ENCODE measurements at places on chromosomes 4 and X.

GRCh38 chr4:75002381-75002780, 69.5 kb downstream of the PARM1 start:
- DNase-seq, result no peak

GRCh38 chrX:81390237-81390636, 188.3 kb downstream of the SH3BGRL start:
- DNase-seq, result no peak

- no peak for DNase-seq
These were observed 721.0 kb upstream of the NDST4 start for GRCh38 chr4:115834441-115834840.

DNA sequence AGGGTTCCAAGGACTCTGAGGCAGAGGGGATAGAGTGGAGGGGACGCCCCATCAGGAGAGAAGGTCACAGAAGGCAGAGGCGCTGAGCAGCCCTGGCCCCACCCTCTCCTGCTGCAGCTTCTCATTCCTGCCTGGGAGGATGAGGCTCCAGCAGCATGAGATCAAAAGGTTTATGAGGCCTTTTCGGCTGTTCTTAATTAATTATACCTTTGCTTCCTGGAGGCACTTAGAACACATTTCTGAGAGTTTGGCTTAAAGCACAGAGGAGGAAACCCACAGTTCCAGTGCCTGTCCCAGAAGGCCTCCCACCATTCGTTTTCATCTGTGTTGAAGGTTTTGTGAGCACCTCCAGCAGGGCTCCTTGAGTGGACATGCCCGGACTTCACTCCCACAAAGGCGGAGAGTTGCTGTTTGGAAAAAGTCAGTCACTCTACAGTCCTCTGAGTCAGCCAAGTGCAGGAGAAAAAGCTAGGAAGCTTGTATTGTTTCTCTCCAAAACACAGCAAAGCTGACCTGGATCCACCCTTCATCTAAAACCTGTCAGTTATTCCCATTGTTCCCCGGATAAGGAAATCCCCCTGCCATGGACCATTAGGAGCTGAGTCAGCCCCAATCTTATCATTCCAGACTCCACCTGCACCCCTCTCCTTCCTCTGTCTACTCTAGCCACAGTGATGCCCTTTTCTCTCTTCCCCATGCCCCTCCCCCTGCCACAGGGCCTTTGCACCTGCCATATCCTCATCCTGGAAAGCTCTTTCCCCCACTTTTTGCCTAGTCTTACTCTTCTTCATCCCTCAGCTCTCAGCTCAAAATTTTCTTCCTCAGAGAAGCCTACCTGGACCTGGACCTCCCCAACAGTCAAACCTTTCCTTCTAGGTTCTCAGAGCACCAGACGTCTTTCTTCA, 276.8 kb downstream of the FBXW7 start:
- no peak for DNase-seq

GRCh38 chr4:125529071-125529470, 214.3 kb downstream of the FAT4 start:
- no peak for DNase-seq

DNA sequence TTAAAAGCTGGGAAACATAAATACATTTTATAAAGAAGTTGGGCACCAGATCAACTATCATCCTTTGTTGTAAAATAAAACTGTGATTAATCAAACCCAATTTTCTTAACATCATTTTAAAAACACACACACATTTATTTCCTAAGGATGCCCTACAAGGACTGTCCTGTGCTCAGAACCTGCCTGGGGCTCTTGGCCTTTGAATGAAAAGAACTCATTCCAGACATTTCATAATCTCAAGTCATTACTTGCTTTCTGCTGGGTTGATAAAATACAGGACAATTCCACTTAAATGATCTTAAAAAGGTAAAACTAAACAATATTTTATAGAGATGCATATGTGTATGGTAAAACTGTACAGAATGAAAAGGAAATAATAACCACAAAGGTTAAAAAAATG, 2.8 kb downstream of the SH3D19 start:
- no peak for DNase-seq

GRCh38 chrX:135256923-135257322, 5.1 kb downstream of the ETDA start:
- no peak for DNase-seq

- no peak for DNase-seq
These were observed 753.7 kb upstream of the AMOT start for GRCh38 chrX:113594123-113594841.

GRCh38 chr4:78237360-78237759, 180.2 kb downstream of the FRAS1 start:
- DNase-seq, result no peak

GRCh38 chr4:112895811-112896608, 153.4 kb upstream of the ANK2 start:
- no peak for DNase-seq

Measured in anterior cingulate cortex (tissue), 58 donors.